Regular cardiac myocyte (primary cell): ENCODE measurements at places on chromosomes 13 and 19. TPM values are rescaled to one million over a fixed set of nuclear protein-coding genes. Genes with fewer than 3 reads are reported as not detected.

Gene CPT1C
- 13.0 and 15.5 TPM in 2 replicates for total RNA-seq

Gene ZNF610
- total RNA-seq = 2.5 and 4.8 TPM in 2 replicates

Gene ZNF440
- 9.4 and 12.1 TPM in 2 replicates for total RNA-seq

Gene PRODH2
- not detected in 2 replicates for total RNA-seq

Gene FOSB
- total RNA-seq = 4.6 and 9.9 TPM in 2 replicates

Gene LGALS7B
- not detected in 2 replicates for total RNA-seq

Gene TPGS1
- 29.3 and 31.3 TPM in 2 replicates for total RNA-seq

Gene C19orf25
- total RNA-seq = 21.3 and 23.7 TPM in 2 replicates

Gene YIPF2
- total RNA-seq = 145 and 146 TPM in 2 replicates

Gene FBN3
- under 0.01 TPM in 1 of 2 replicates, not detected in the other for total RNA-seq

Gene FCER2
- total RNA-seq = not detected in 2 replicates

Gene C19orf67
- total RNA-seq = 0.56 TPM in 1 of 2 replicates, not detected in the other

Gene TYROBP
- not detected in 2 replicates for total RNA-seq

Gene FARP1
- 18.6 and 27.2 TPM in 2 replicates for total RNA-seq

Gene PSG5
- 4.6 and 6.8 TPM in 2 replicates for total RNA-seq

Gene ARHGAP35
- total RNA-seq = 42.6 and 49.3 TPM in 2 replicates

Gene TEAD2
- total RNA-seq = 14.7 and 25.9 TPM in 2 replicates

Gene GARIN5A
- total RNA-seq = 0.28 TPM in 1 of 2 replicates, not detected in the other

Gene KLK4
- total RNA-seq = not detected in 2 replicates

Gene HSPB6
- 36.4 and 96.1 TPM in 2 replicates for total RNA-seq

Gene SIGLEC9
- total RNA-seq = 0.19 and 0.28 TPM in 2 replicates

Gene PLIN5
- total RNA-seq = not detected in 2 replicates

Gene SH3GL1
- total RNA-seq = 25.7 and 56.7 TPM in 2 replicates

Gene LILRB1
- not detected in 2 replicates for total RNA-seq

Gene CCDC8
- total RNA-seq = 12.8 and 21.1 TPM in 2 replicates

Gene PNMA8B
- total RNA-seq = 0.19 and 1.4 TPM in 2 replicates

Gene UGGT2
- total RNA-seq = 40.1 and 86.3 TPM in 2 replicates

Gene LRG1
- total RNA-seq = not detected in 2 replicates

Gene CEACAM7
- not detected in 2 replicates for total RNA-seq

Gene LRRC63
- total RNA-seq = 0.19 and 0.28 TPM in 2 replicates

Gene TEX101
- not detected in 2 replicates for total RNA-seq

Gene CYP2B6
- total RNA-seq = not detected in 2 replicates

Gene RASL11A
- total RNA-seq = 13.8 and 17.4 TPM in 2 replicates

Gene ZNF763
- total RNA-seq = 1.2 and 2.8 TPM in 2 replicates

Gene TSKS
- total RNA-seq = 0.28 and 0.38 TPM in 2 replicates

Gene VSTM2B
- 0.28 TPM in 1 of 2 replicates, not detected in the other for total RNA-seq

Gene KLF2
- 1.7 and 5.6 TPM in 2 replicates for total RNA-seq

Gene COX7A1
- 25.4 and 70.5 TPM in 2 replicates for total RNA-seq

Gene CBLC
- under 0.01 TPM in 2 replicates for total RNA-seq

Gene EFNB2
- total RNA-seq = 0.85 and 1.2 TPM in 2 replicates

Gene B3GNT8
- total RNA-seq = 0.96 and 1.1 TPM in 2 replicates

Gene ALG11
- 36.8 and 37.2 TPM in 2 replicates for total RNA-seq

Gene BORCS8
- 8.5 and 24.7 TPM in 2 replicates for total RNA-seq

Gene ZNF208
- under 0.01 and 1.4 TPM in 2 replicates for total RNA-seq

Gene IGFL1
- total RNA-seq = not detected in 2 replicates

Gene CLN5
- total RNA-seq = 17.6 and 42.6 TPM in 2 replicates

Gene KLC3
- total RNA-seq = under 0.01 and 0.19 TPM in 2 replicates

Gene ZNF382
- total RNA-seq = 3.8 and 10.7 TPM in 2 replicates

Gene TMEM86B
- 1.5 and 2.3 TPM in 2 replicates for total RNA-seq

Gene KLHL1
- total RNA-seq = not detected in 2 replicates

Gene FFAR2
- total RNA-seq = not detected in 2 replicates

Gene CYP2F1
- total RNA-seq = under 0.01 TPM in 1 of 2 replicates, not detected in the other

Gene SLITRK6
- total RNA-seq = under 0.01 TPM in 1 of 2 replicates, not detected in the other

Gene DACH1
- under 0.01 TPM in 2 replicates for total RNA-seq

Gene DHDH
- 0.38 and 0.56 TPM in 2 replicates for total RNA-seq

Gene OR10H4
- total RNA-seq = not detected in 2 replicates

Gene ZNF223
- 4.2 and 5.4 TPM in 2 replicates for total RNA-seq
